ENCODE measurements at places on chromosomes 7 and 10. TPM values are rescaled to one million over a fixed set of nuclear protein-coding genes. Genes with fewer than 3 reads are reported as not detected.

FLNC gene
- 7.7 TPM for total RNA-seq

SEMA4G gene
- total RNA-seq = 8.0 TPM

GIMAP8 gene
- 143 TPM for total RNA-seq

SLC29A4 gene
- 6.4 TPM for total RNA-seq

IGF2BP3 gene
- 92.8 TPM for total RNA-seq

ATOH7 gene
- total RNA-seq = 0.23 TPM

OR2A42 gene
- total RNA-seq = 0.08 TPM

MACROH2A2 gene
- 75.2 TPM for total RNA-seq

- peak overlapping the region; percentile 45 for H3K27ac ChIP-seq
- peaks cover 25% of the 10 kb centered on the region for H3K4me1 ChIP-seq
- no peak overlapping the region for H3K4me3 ChIP-seq
- no peaks in the 10 kb centered on the region for H3K36me3 ChIP-seq
- DNase-seq = no peak
Observed at GRCh38 chr10:78754269-78755062, 314.3 kb upstream of the ZMIZ1 start.

DNA sequence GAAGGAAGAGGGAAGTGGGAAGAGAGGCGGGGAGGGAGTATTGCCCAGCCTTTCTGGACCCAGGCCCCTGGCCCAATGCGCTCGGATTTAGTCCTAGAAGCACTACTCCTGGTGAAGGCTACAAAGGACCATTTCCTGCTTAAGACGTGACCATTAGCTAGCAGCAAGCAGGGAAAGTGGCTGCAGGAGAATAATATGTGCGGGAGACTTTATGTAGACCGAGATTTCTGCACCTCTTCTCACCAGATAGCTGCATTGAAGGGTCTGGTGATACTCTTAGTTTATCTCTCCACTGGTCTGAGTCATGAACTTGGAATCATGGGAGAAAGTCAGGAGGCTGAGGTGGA is 3.1 kb downstream of the VAX1 start:
- H3K4me1 ChIP-seq = peaks cover 64% of the 10 kb centered on the region
- H3K27me3 ChIP-seq = peaks cover 24% of the 10 kb centered on the region
- peaks cover 24% of the 10 kb centered on the region for H3K36me3 ChIP-seq
- H3K27ac ChIP-seq = peak overlapping the region; percentile 88
- H3K4me3 ChIP-seq = peak overlapping the region; percentile 97
- no peak for DNase-seq

GRCh38 chr10:97891497-97892167 is 42.0 kb downstream of the GOLGA7B start:
- H3K27ac ChIP-seq = no peak overlapping the region
- H3K27me3 ChIP-seq = peaks cover 3% of the 10 kb centered on the region
- H3K4me1 ChIP-seq = peaks cover 5% of the 10 kb centered on the region
- no peak overlapping the region for H3K4me3 ChIP-seq
- no peaks in the 10 kb centered on the region for H3K36me3 ChIP-seq

GRCh38 chr10:106557053-106557452 is 607.5 kb downstream of the SORCS1 start:
- no peak overlapping the region for H3K27ac ChIP-seq
- no peaks in the 10 kb centered on the region for H3K27me3 ChIP-seq
- H3K36me3 ChIP-seq = no peaks in the 10 kb centered on the region
- H3K4me3 ChIP-seq = no peak overlapping the region
- DNase-seq = no peak

- no peak overlapping the region for H3K4me3 ChIP-seq
- H3K4me1 ChIP-seq = no peaks in the 10 kb centered on the region
- H3K36me3 ChIP-seq = no peaks in the 10 kb centered on the region
- no peak overlapping the region for H3K27ac ChIP-seq
- H3K27me3 ChIP-seq = peaks cover 4% of the 10 kb centered on the region
Observed at GRCh38 chr10:98055841-98056516, 25.6 kb upstream of the CRTAC1 start.

DNA sequence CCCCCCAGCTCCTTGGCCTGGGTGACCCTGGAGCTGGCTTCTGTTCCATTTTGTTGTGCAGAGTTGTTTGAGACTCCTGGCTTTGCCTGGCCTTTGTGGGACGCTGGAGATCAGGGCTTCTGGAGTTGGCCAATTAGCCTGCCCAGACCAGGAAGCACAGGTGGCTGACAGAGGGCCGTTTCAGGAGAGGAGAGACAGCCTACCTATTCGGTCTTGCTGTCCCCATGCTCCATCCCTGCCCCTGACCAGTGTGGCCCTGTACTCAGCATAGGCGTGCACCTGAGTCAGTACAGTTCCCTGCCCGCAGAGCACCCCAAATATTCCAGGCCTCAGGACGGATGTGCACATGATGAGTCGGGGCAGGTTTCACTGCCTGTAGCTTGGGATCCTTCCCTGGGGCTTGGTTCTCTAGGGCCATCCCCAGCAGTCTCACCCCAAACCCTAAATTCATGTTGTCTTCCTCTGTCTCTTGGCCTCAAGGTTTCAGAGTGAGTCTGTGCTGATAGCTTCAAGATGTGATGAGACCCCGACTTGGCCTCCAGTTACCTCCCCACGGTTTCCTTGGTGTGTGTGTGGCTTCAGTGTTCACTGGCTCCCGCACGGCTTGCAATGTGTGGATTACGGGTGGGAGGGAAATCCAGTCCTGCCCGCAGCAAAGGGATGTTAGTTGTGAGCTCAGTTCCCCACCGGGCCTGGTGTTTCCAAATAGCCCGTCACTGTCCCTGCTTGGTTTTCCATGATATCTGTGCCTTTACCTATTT is 44.7 kb downstream of the HTRA1 start:
- no peaks in the 10 kb centered on the region for H3K4me1 ChIP-seq
- H3K27ac ChIP-seq = no peak overlapping the region
- no peak overlapping the region for H3K4me3 ChIP-seq
- no peak for DNase-seq
- peaks cover 7% of the 10 kb centered on the region for H3K36me3 ChIP-seq

DNA sequence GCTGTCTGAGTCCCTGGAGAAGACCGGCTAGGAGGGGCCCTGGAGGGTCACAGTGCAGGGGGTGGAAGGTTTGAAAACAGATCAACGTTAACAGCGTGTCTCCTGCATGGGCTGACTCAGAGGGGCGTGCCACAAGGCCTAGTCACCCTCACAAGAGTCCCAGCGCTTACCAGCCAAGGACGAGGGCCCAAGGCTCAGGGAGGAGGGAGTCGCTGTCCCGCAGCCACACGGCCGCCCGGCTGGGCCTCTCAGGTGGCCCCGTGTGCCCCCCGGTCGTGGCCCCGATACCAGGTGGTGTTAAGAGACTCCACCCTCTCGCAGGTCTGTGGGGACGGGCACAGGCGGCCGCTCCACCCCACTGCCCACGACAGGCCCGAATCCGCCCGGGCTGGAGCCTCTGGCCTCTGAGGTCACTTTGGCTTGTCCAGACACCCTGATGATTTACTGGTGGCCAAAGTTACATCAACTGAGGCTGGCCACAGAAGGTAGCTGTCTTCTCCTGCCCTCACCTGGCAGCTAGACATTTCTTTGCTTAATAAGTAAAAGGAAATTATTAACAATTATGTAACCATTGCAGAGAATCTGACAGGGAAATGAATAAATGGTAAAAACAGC is 34.0 kb downstream of the FAM20C start:
- H3K27me3 ChIP-seq = peaks cover 4% of the 10 kb centered on the region
- H3K4me3 ChIP-seq = no peak overlapping the region
- peaks cover 4% of the 10 kb centered on the region for H3K36me3 ChIP-seq

DNA sequence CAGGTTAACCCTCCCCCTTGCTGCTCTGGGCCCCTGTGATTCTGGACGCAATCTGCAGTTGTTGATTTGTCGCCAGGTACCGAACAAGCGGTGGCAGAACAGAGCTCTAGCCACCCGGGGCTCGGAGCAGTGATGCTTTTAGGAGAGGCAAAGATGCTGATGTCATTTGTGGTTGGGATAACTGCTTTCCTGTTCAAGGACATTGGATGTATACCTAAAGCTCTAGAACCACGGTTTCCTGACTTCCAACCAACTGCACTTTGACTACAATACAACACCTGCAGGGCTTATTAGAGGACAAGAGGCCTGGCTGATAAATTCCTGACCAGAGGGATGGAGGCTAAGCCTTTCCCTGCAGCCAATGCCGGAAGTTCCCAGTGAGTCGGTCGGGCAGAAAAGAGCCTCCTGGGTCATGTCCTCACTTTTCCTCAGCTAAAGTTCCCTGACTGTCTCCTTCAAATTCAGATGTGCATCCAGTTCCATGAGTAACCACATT is 6.5 kb upstream of the RBM20 start:
- peaks cover 3% of the 10 kb centered on the region for H3K4me1 ChIP-seq
- H3K36me3 ChIP-seq = no peaks in the 10 kb centered on the region
- H3K4me3 ChIP-seq = no peak overlapping the region
- H3K27me3 ChIP-seq = peaks cover 1% of the 10 kb centered on the region
- H3K27ac ChIP-seq = no peak overlapping the region

GRCh38 chr7:87312215-87312865 is 33.1 kb upstream of the CROT start:
- H3K4me3 ChIP-seq = no peak overlapping the region
- no peaks in the 10 kb centered on the region for H3K4me1 ChIP-seq
- no peaks in the 10 kb centered on the region for H3K36me3 ChIP-seq
- DNase-seq = peak; percentile 68

- H3K36me3 ChIP-seq = no peaks in the 10 kb centered on the region
- peaks cover 3% of the 10 kb centered on the region for H3K4me1 ChIP-seq
- no peak overlapping the region for H3K27ac ChIP-seq
- no peak for DNase-seq
Observed at GRCh38 chr7:134462337-134462925, 3.5 kb upstream of the AKR1B1 start.

DNA sequence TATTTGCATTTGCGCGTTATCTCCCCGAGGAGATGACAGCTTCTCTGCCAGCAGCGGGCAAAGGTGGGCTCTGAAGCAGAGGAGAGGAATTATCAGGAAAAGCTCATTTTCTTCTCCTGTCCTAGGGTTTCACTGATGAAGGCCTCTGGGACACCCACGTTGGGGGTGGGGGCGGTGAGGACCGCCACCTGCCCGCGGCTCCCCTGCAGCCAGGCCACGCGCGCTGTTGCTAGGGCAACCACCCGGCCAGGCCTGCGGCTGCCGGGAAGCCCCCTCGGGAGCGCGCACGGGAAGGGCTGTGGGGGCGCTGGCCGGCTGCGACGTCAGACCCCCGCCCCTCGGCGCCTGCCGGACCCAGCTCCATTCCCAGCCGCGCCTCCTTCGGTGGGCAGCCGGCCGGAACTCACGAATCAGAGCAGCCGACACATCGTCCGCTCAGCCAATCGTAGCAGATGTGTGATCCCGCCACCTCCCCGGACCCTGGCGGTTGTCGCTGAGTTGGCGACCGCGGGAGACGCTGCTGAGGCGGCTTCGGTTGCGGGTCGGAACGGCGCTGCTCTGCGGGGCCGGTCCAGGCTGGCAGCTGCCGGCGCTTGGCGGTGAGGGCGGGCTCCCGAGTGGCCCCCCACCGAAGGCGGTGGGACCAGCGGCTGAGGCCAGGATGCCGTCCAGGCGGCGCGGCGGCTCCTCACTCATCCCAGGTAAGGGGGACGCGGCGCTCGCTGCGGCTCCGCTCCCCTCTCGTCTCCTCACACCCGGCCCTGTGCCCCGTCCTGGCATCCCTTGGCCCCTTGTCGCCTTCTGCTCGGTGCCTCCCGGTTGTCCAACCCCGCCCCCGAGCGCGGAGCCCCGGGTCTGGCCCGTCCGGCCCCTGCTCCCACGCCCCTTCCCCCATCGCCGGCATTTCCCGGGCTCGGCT is at the start of gene TPST1:
TPST1 (plus strand) TSS at position 513 of the 919 bp plus-strand sequence. CDS start 35,092 bp downstream, outside the sequence.
- peak; percentile 95 for DNase-seq
- H3K27me3 ChIP-seq = peaks cover 13% of the 10 kb centered on the region
- H3K4me3 ChIP-seq = peak within 1 kb of the TSS; percentile 97
- peaks cover 7% of the 10 kb centered on the region for H3K4me1 ChIP-seq
- H3K36me3 ChIP-seq = peaks cover 8% of the 10 kb centered on the region
- peak within 1 kb of the TSS; percentile 79 for H3K27ac ChIP-seq

- no peak overlapping the region for H3K4me3 ChIP-seq
- H3K27me3 ChIP-seq = no peaks in the 10 kb centered on the region
- no peak for DNase-seq
- no peak overlapping the region for H3K27ac ChIP-seq
Observed at GRCh38 chr10:33006342-33006887, 48.4 kb upstream of the ITGB1 start.

DNA sequence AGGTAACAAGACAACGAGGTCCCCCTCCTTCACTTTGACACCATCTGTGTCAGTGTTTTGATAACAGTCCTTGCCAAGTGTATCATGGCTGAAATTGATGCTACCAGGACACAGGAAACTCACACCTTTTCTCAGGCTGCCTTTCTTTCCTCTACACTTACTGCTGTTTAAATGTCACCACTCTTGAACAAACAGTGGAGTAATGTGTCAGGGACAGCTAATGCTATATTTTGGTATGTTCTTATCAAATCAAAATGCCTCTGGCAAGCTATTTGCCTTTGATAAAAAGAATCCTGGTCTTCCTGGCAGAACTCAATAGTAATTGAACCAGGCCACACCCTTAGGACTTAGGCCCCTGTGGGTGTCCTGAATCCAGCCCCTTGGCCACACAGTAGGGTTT is 692.9 kb downstream of the LRMDA start:
- H3K27me3 ChIP-seq = no peaks in the 10 kb centered on the region
- no peak overlapping the region for H3K4me3 ChIP-seq
- no peak for DNase-seq
- H3K27ac ChIP-seq = no peak overlapping the region
- H3K4me1 ChIP-seq = no peaks in the 10 kb centered on the region
- H3K36me3 ChIP-seq = no peaks in the 10 kb centered on the region

- peaks cover 4% of the 10 kb centered on the region for H3K27me3 ChIP-seq
- no peak overlapping the region for H3K27ac ChIP-seq
- H3K36me3 ChIP-seq = peaks cover 18% of the 10 kb centered on the region
- DNase-seq = no peak
Observed at GRCh38 chr10:103791858-103792257, 63.5 kb downstream of the SH3PXD2A start.

- H3K4me3 ChIP-seq = no peak overlapping the region
- H3K4me1 ChIP-seq = no peaks in the 10 kb centered on the region
- peaks cover 2% of the 10 kb centered on the region for H3K27me3 ChIP-seq
- H3K27ac ChIP-seq = no peak overlapping the region
Observed at GRCh38 chr7:95027234-95027872, 120.0 kb downstream of the PPP1R9A start.

- peaks cover 7% of the 10 kb centered on the region for H3K27me3 ChIP-seq
- peaks cover 3% of the 10 kb centered on the region for H3K36me3 ChIP-seq
- no peaks in the 10 kb centered on the region for H3K4me1 ChIP-seq
Observed at GRCh38 chr10:11451640-11452260, 159.7 kb downstream of the USP6NL start.

- H3K36me3 ChIP-seq = no peaks in the 10 kb centered on the region
- no peak for DNase-seq
- H3K4me3 ChIP-seq = no peak overlapping the region
- peaks cover 2% of the 10 kb centered on the region for H3K27me3 ChIP-seq
- peaks cover 2% of the 10 kb centered on the region for H3K4me1 ChIP-seq
Observed at GRCh38 chr10:98303569-98303968, 35.6 kb upstream of the LOXL4 start.
